ENCODE measurements at places on chromosomes 2 and 18.

GRCh38 chr2:157395811-157396210 is 48.1 kb downstream of the CYTIP start:
- no peak for DNase-seq

DNA sequence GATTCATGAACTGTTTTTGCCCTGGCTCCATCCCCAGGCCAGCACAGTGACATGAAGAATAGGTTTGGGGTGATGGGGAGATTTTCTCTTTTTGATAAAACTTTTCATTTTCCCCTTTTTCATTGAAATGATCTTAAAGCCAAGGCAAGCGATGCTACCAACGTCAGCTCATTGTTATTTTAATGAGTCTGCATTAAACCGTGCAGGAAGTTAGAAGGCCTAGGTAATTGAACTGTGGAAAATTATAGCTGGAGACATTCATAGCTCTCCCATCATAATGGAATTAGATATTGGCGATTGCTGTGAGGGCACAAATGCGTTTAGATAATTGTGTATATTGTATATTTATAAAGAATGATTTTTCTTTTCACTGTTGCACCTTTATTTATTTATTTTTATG is 33.2 kb downstream of the SMARCAL1 start:
- DNase-seq, result no peak

- no peak for DNase-seq
These were observed 70.5 kb downstream of the TGIF1 start for GRCh38 chr18:3520230-3521085.

DNA sequence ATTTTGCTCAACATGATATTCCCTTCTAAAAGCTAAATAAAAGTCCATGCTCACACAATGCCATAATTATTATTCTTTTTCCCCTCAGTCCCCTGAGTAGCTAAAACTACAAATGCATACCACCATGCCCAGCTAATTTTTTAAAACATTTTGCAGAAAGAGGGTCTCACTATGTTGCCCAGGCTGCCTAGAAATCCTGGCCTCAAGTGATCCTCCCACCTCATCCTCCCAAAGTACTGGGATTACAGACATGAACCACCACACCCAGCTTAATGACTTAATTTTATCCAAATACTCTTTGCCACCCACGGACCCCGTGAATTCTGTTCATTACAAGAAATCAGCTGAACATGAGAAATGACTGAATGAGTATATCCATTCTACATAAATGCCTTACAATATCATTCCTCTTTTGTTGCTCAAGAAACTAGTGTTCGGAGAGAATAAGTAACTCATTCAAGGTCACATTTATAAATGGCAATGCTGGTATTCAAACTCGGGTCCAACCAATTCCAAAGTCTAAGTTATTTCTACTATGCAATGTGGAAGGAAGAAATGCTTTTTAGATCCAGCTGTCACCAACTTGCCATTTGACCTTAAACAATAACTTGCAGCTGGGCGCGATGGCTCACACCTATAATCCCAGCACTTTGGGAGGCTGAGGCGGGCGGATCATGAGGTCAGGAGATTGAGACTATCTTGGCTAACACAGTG is 59.8 kb downstream of the NOL10 start:
- no peak for DNase-seq

- DNase-seq, result no peak
These were observed 34.0 kb downstream of the ACTR2 start for GRCh38 chr2:65261676-65262075.

GRCh38 chr2:24785671-24786321 is 7.4 kb downstream of the PTRHD1 start:
- no peak for DNase-seq

GRCh38 chr2:27959496-27959895 is 69.0 kb downstream of the BABAM2 start:
- DNase-seq, result no peak

- no peak for DNase-seq
These were observed 266.8 kb upstream of the CCDC68 start for GRCh38 chr18:55226044-55226443.

DNA sequence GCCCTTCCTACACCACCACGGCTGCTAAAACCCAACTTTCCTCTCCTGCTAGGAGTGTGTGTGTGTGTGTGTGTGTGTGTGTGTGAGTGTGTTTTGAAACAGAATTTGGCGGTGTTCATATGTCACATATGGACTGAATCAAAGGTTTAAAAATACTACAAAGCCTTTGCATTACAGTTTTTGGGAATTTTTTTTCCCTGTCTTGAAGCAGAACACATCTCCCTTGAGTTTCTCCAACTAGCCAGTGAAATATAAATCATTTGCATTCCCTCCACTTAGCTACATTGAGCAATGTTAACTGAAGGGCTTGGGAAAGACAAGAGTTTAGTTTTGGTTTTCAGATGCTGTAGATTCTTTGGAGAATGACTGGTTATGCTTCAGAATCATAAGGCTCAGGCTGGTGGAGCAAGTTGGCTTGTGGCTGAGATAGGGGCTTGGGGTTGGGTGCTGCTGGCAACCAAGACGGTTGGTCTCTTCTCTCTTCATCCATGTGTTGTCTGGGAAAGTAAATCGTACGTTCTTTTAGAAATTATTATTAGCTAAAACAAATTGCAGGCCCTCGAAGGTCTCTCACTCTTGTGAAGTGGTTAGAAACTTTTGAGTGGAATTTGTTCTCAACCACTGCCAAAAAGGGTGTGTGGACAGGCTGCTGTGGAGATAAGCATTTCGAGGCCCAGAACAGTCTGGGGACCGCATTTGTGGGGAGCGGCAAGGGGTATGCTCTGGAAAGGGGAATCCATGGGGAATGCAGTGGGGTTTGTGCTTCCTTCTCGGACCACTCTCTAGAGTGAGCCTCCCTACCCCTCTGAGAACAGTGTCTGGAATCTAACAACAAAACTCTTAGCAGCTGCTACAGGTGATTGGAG is 1.4 kb downstream of the NRP2 start:
- DNase-seq, result no peak

DNA sequence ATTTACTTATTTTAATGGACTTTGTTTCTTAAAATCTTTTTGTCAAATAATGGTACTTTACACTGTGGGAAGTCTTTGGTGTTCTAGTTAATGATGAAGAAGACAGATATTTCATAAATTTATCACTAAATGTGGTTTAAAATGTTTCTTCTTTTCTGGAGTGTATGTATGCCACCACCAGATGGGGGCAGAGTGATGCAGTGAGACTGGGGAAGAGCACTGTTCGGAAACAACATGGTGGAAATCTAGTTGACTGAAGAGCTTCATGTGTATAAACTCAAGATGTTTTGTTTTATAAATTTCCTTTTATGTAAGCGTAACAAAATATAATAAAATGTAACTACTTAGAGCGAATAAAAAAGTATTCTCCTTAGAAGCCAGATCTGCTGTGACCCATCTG is 195.1 kb downstream of the KCNE4 start:
- no peak for DNase-seq

GRCh38 chr2:31534636-31535035 is 46.1 kb downstream of the SRD5A2 start:
- no peak for DNase-seq

- DNase-seq, result no peak
These were observed 66.8 kb downstream of the KYNU start for GRCh38 chr2:142944264-142944663.

DNA sequence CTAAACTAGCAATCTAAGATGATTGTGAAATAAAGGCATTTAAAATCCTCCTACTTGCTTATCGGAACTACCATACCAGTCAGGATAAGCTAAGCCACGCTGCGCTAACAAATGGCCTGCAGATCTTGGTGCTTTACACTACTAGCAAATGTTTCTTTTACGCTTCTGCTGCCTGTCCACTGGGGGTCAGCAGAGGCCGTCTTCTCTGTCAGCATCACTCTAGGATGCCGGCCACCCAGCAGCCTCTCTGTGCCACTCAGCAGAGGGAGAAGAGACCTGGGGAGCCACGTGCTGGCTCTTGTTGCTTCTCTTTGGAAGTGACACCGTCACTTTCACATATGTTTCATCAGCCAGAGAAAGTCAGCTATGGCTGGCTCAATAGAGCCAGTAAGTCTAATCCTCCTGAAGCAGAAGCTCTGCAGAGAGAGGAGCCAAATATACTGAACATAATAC is 36.6 kb downstream of the COPS8 start:
- DNase-seq, result no peak

DNA sequence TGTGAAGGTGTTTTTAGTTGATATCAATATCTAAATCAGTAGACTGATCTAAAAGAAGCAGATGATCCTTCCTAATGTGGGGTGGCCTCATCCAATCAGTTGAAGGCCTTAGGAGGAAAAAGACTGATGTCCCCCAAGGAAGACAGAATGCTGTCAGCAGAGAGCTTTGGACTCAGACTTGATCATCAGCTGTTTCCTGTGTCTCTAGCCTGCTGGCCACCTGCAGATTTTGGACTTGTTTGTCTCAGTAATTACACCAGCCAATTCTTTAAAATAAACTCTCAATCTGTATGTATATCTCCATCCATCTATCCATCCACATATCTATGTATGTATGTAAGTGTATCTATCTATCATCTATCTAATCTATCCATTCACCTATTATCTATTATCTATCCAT is 301.3 kb downstream of the LPIN1 start:
- DNase-seq, result no peak

DNA sequence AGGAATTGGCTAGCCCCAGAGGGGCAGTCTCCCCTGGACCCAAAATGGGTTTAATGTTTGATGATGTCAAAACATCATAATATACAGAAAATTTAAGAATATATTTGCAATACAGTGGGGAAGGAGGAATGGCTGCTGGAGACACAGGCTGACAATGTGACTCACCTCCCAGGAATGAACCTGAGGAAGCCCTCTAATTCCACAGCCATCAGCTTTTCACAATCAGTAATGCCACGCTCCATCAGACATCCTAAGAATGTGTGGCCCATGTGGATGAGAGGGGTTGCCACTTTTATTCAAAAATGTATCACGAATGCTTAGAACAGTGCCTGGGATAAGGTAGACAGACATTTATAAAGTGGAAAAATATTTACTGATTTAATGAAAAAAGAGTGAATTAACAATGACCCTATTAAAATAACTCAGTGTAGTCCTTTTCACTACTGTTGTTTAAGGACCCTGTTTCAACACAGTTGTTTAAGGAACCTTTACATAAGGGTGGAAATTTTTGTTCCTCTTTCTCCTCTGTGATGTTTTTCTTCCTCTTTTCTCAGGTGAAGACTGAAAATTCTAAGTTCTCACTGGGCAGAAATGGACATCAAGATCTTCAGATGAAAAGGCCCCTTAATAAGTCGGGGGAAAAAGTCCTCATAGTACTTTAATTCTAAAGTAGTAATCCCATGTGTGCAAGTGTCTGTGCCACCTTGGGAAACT is 17.5 kb upstream of the TMEM163 start:
- no peak for DNase-seq

- no peak for DNase-seq
These were observed 156.2 kb downstream of the PDE11A start for GRCh38 chr2:177916342-177916741.

DNA sequence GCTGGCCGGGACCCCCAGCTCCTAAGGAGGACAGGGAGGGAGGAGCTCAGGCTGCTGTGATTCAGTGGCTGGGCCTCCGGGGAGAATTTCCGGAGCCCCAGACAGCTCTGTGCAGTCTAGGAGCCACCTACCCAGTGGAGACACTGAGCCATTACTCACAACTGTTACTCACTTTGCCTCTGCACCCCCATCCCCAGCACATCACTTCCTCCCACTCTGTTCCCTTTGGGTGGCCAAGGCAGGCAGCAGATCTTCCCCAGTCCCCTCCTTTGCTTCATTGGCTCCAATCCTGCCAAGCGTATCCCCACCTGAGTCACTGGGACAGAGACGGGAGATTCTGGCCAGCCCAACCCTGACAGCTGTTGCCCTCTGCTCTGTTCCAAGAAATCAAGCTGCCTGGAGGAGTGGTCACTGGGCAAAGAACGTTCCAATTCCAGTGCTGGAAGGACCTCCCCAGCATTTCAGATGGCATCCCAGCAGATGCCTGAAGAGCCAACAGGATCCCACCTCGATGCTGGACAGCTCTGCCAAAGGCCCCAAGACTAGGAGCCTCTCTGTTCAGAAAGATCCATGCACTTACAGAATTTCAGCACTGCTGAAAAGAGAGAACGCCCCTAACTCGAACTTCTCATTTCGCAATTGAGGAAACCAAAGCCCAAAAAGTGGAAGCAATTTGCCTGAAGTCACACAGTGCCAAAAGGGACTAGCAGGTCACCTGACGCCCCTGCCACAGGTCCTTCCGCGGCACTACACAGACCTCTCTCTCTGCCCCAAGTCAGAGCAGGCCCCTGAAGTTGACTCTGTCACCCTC is 68.3 kb downstream of the TNS1 start:
- no peak for DNase-seq

DNA sequence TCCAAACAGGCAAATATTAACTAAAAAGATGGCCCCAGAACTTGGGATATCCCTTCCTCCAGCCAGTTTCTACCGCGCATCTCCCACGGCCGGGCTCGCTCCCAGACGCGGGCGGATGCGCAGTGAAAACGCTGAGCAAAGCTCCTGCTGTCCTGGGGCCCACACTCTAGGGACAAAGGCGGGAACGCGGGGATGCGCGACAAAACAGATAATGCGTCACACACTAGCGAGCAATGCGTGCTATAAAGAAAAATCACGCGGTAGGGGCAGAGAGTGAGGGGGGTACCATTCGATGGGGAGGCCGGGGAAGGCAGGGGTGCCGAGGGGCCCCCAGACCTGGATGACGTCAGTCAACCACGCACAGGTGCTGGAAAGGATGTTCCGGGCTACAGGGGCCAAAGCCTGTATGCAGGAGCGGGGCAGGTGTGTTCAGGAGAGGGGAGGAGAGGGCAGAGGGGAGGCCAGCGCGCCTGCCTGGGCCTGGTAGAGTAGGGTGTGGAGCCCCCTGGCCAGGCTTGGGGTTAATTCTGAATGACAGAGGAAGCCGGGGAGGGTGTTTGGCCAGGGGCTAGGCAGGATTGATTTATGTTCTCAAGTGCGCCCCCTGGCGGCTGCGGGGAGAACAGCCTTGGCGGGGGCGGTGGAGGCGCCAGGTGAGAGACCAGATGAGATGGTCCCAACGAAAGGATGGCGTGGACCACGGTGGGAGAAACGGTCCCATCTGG is 14.9 kb upstream of the ITM2C start:
- DNase-seq, result peak; percentile 66

GRCh38 chr18:72119082-72119481 is 425.1 kb downstream of the CBLN2 start:
- DNase-seq, result no peak

DNA sequence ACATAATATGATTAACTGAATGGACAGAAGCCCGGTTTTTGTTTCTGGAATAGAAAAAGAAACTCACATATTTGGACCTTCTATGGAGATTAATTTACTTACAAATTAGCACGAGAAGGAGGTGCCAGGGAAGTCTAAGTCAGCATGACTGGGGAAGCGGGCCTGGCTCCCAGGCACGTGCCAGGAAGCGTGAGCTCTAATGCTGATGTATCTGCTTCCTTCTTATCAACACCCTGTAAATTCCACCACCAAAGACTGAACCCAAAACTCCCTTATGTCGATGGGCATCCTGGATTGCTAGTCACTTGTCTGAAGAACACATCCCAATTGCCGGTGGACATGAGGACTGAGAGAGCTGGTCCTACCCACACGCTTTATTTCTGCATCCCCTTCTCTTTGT is 134.5 kb downstream of the GALNT14 start:
- DNase-seq, result no peak

DNA sequence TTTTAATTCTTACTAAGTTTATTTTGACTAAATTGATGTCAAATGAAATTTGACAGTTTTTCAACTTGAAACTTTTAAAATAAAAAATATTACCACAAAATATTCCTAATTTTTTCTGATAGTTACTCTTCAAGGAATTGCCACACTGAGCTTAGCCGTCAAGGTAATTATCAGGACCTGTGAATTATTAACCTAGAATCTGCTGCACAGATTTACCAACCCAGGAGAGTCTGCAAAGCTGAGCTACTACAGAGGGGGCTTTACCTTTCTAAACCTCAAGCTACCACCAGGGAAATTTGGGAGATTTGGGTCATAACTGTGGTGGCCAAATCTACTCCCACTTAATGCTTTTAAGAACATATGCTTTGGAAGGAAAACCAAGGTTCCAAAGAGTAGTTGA is 324.6 kb downstream of the CCDC178 start:
- no peak for DNase-seq
